ENCODE measurements at places on chromosomes 4 and X.
A peak's percentile ranks its signal among the peaks of the same experiment; 100 is the strongest.

DNA sequence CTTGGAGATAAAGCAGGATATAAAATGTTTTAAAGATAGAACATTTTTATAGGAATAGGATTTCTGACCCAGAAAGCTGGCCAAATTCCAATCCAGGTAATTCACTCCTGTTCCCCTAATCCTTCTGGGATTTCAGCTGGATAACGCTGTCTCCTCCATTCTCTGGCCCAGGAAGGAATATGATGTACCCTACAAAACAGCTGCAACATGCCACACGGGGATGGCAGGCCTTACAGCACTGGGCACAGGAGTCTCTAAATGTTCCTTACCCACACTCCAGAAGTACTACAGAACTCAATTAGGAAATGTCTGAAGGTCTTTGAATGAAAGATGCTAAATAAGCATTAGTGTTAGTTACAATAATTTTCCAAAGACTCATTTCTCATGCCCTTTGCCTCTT is 15.8 kb downstream of the CAMK2D start:
- DNase-seq = no peak

- DNase-seq = no peak
Observed at GRCh38 chrX:136814847-136815750, 34.4 kb upstream of the ARHGEF6 start.

DNA sequence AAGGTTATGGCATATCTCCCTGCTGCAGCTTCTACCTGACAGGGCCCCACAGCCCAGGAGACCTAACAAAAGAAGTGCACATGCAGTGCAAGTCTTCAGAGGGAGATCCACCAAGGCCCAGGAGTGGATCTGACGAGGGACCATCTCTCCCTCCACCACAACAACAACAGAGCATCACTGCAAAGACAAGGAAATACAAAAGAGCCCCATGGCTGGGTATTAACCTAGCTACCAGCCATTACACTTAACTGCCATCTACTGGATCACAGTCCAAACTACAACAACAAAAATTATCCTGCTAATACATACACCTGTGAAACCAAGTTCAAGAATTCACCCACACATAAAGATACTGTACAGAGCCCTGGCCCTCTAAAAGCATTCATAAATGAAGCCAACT is 280.2 kb upstream of the SLC7A11 start:
- no peak for DNase-seq

DNA sequence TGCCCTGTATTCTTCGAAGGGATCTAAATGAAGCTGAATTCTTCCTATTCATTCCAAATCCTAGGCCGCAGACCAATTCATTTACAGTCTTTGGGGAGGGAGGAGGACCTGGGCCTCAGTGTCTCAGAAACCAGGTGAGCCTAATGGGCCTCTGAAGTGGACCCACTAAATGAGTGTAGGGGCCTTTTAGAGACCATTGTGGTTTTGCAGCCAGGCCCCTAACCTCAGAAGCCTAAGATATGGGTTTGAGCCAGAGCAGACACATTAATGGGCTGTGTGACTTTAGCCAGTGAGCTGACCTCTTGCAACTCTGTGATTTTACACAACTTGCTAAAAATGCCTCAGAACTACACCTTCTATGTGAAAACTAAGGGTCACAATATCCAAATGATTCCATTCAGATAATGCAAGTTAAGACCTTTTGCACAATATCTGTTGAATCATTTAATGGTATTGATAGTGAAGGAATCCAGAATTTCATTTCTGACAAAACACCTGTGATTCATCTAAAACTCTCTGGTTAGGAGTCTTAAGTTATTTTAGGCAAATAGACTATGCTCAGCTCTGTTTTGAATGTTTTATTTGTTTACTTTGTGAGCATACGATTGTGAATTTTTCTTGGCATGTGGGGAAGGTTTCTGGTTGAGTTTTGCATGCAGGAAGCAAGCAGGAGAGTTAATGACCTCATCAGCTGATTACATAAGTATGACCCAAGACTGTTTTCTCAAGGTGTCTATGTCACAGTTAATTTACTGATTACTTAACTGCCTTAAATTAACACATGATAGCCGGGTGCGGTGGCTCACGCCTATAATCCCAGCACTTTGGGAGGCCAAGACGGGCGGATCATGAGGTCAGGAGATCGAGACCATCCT is 75.0 kb downstream of the EVC start:
- DNase-seq = no peak

GRCh38 chr4:91914176-91914804 is 389.5 kb upstream of the GRID2 start:
- no peak for DNase-seq

GRCh38 chr4:81638698-81639097 is 167.0 kb upstream of the RASGEF1B start:
- no peak for DNase-seq

- no peak for DNase-seq
Observed at GRCh38 chr4:22596409-22596808, 80.5 kb upstream of the ADGRA3 start.

DNA sequence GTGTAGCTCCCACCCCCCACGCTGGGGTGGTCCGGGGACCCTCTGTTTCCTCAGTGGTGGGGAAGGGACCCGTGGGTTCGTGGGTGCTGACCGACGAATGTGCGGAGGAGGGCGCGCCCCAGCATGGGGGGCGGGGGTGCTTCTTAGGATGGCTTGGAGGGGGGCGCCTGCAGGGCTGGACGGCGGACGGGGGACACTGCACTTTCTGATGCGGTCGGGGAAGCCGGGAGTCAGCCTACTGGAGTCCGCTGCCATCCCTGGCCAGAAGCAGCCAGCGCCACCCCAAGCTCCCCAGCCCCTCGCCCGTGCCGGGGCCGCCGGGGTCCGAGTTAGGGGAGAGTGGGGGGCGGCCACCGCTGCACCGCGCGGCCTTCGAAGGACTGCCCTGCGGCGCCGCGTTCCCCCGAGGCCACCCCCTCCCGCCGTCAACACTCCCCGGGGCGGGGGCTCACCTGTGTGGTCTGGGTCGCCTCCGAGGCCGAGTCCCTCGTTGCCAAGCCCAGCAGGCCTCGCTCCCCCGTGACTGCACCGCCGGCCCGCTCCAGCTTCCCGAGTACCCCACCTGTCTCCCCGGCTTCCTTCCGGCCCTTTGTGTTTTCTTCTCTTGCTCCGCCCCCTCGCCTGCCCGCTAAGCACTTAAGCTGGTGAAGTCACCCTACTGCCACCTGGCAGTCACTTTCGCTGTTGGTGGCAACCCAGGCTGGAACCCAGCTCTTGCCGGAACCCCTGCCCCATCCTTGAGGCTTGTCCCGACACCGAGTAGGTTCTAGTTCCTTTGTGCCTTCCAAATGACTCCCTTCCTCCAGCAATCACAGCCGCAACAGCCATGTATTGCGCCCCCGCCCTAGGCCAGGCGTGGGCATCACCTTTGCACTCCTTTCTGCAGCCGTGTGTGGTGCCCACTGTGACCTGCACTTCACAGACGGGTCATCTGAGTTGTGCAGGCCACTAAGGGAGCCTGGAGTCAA is at the start of gene OCIAD2:
Gene OCIAD2 (minus strand): TSS at position 569 of the 968 bp plus-strand sequence. CDS start 2,225 bp downstream, outside the sequence.
- peak; percentile 76 for DNase-seq

- no peak for DNase-seq
Observed at GRCh38 chr4:16187455-16187854, 38.8 kb downstream of the TAPT1 start.

DNA sequence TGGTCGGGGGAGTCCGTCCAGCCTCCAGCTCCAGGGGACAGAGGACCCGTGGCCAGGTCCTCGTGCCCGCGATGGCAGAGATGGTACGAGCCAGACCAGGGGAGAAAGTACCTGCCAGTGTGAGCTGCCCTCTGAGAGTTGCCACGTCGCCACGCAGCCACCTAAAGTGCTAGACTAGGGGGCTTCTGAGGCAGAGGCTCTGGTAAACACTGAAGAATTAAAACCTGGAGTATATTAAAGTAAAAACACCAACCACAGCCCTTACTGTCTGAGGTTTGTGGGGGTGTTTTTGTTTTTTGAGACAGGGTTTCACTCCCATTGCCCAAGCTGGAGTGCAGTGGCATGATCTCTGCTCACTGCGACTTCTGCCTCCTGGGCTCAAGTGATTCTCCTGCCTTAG is 60.1 kb upstream of the SORCS2 start:
- no peak for DNase-seq

GRCh38 chrX:37347420-37347819 is 1.7 kb upstream of the PRRG1 start:
- DNase-seq = no peak

GRCh38 chr4:52614241-52614640 is 44.9 kb downstream of the USP46 start:
- no peak for DNase-seq

- DNase-seq = peak; percentile 55
Observed at GRCh38 chr4:129095811-129096454, at the start of gene C4orf33. Gene C4orf33 (plus strand): TSS chr4:129096152. CDS start chr4:129102611, 6,459 bp downstream.

GRCh38 chrX:107673933-107674479 is 45.7 kb downstream of the PRPS1 start:
- DNase-seq = peak; percentile 68

DNA sequence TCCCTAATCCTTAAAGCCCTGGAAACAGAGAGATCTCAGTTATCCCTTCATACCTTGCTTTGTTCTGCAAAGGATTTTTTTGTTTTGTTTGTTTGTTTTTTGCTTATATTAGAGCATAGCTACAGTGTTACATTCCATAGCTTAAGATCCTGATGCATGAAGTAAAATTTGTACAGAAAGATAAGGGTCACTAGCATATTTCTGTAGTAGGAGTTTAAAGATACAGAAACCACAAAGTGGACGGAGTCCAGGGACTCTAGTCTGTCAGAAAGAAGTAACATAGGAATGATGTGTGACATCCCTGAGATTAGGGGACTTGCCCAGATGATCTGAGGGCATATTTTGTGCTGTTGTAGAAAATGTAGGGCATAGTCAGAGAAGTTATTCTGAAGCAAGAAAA is 151.9 kb upstream of the PLAC1 start:
- no peak for DNase-seq

GRCh38 chr4:86011117-86011516 is 348.7 kb downstream of the MAPK10 start:
- no peak for DNase-seq

GRCh38 chr4:107999932-108000539 is 10.3 kb downstream of the HADH start:
- no peak for DNase-seq

GRCh38 chrX:103051260-103051789 is 12.6 kb downstream of the BEX1 start:
- no peak for DNase-seq

- no peak for DNase-seq
Observed at GRCh38 chrX:54695816-54696487, 102.1 kb downstream of the ITIH6 start.

- no peak for DNase-seq
Observed at GRCh38 chr4:82900066-82900410, 497 bp upstream of the THAP9 start.

DNA sequence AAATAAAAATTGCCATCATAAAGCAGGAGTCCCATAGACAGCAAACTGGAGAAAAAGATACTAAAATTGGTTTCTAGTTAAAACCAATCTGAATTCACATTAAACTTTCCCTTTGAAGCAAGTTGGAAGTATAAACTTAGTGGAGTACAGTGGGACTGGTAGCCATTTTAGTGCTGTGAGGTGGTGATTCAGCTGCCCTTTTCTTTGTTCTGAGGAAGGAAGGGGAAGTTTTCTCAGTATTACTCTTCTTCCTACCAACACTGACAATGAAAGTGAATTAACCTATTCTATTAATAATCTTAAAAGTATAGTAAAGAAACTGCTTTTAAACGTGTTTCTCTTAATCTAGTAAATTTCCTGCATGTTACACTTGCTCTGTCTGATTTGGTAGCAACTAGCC is 36.7 kb downstream of the SLC9A6 start:
- DNase-seq = no peak

DNA sequence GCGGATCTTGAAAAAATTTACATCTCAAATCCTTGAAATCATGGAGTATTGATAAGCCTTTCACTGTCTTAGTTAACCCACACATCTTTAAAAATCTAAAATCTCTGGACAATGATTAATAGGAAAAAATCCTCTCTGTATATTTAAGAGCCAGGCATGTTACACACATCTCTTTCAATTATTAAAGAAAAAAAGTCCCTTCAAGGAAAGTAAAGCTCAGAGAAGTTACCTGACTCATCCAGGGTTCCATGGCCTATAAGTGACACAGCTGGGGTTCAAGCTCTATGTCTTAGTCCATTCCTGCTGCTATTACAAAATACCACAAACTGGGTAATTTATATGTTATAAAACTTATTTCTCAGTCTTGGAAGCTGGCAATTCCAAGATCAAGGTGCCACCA is 14.2 kb upstream of the FGF16 start:
- DNase-seq = no peak

DNA sequence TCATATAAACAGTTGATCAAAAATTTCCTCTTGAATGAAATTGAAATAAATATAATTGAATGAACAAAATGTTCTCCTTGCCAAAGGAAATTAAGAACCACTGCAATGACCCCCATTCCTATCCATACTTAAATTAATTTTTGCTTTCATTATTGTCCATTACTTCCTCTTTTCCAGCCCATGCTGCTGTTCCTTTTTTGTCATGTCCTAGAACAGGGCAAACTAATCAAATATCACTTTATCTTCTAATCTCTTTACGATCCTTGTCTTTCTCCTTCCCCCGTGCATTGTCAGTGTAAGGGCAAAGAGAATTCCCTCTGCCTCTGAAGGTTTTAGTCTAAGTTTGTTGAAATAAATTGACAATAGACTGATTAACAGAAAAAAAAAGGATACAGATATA is 203.0 kb downstream of the CENPC start:
- no peak for DNase-seq

DNA sequence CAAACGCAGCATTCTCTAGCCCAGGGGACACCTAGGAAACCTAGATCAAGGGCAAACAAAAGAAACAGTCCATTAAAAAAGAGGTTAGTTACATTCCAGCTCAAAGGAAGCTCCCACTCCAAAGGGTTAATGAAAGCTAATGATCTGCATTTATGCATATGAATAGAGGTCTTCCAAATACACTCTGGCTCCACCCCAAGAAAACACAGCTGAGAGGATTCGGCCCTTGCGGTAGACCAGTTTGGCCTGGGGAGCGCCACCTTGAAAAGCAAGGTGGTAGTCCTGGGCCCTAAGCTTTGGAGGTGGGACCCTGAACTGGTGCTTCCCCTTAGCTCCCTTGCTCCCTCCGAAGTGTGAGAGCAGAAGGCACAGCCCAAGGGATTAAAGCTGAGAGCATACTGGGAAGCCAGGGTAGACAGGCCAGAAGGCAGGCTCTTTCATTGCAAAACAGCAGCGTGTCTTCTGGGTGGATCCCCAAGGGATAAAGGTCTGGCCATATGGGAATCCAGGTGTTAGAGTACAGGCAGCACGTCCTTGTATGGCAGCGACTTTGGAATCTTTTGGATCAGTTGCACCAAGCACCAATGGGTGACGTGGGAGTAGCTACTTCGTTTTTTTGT is 3.7 kb downstream of the GABRQ start:
- no peak for DNase-seq

DNA sequence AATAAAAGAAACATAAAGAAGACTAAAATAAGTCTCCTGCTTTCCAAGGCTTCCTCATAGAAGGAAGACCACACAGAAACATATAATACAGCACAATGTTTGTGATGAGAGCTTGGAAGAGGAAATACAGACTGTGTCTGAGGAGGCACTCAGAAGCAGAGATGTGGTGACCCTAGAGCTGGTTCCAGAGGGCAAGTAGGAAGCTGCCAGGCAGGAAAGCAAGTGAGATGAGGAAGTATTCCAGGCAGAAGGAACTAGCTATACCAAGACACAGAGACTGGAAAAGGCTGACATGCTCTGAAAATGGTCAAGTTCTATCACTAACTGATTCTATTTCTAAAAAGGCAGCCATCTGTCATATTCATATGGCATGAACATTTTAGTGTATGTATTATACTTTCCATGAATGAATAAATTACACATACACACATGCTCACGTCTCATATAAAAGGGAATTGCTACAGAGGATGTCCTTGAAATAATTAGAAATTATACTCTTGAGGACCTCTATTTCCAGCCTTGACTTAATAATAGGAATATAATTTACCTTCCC is 16.6 kb upstream of the HSFX2 start:
- DNase-seq = no peak

All from stimulated activated CD4-positive, alpha-beta T cell treated with anti-CD3 and anti-CD28 coated beads, Interleukin-1b, Interleukin-23, amount 100 ng/mL, for 24 hours (primary cell).